Stimulated activated CD8-positive, alpha-beta memory T cell treated with anti-CD3 and anti-CD28 coated beads, Interleukin-7, amount 100 ng/mL, for 1 hour (primary cell): ENCODE measurements at places on chromosomes 5 and 9.
A peak's percentile ranks its signal among the peaks of the same experiment; 100 is the strongest.

DNA sequence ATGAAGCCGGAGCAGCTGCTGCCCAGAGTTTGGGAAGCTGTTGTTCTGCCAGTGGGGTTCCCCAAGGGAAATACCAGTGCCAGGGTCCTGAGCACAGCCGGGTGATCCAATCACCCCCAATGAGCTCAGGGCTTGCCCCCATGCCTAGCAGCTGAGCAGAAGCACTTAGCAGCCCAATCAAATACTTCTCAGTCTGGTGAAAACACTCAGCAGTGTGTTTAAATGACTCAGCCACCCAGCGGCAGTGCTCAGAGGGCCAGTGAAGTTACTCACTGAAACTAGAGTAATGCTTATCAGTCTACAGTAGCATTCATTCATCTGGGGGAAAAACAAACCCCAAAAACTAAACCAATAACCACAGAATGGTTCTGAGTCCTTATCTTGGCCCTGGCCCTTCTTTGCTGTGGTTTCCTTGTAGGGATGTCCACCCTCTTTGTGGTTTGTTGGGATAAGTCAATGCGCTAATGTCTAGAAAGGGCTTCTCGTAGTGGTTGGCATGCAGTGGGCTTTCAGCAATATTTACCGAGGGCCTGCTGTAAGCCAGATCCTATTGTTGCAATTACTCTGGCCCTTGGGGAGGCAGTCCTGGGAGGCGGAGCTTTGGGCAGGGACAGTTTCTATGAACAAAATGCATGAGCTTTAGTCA is 43.1 kb downstream of the LHX2 start:
- DNase-seq = no peak

DNA sequence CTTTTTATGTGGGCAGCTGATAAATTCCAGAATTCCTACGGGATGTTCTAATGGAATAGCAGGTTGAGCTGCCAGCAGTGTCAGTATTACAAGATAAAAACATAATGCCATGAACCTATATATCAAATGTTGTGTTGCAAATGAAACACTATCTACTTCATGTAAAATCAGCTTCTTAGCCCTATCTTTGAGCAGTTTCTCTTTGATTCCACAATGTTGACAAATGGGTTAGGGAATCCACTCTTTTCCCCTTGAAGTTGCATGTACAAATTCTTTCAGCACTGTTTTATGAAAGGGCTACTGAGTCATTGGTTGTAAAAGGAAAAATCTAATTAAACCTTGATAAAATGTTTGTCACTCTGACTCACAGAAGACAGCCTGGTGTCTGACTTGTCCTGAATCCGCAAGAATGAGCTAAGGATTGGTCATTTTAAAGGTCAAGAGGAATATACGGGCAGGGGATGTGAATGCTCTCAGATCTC is 950.6 kb upstream of the NUDT12 start:
- no peak for DNase-seq

DNA sequence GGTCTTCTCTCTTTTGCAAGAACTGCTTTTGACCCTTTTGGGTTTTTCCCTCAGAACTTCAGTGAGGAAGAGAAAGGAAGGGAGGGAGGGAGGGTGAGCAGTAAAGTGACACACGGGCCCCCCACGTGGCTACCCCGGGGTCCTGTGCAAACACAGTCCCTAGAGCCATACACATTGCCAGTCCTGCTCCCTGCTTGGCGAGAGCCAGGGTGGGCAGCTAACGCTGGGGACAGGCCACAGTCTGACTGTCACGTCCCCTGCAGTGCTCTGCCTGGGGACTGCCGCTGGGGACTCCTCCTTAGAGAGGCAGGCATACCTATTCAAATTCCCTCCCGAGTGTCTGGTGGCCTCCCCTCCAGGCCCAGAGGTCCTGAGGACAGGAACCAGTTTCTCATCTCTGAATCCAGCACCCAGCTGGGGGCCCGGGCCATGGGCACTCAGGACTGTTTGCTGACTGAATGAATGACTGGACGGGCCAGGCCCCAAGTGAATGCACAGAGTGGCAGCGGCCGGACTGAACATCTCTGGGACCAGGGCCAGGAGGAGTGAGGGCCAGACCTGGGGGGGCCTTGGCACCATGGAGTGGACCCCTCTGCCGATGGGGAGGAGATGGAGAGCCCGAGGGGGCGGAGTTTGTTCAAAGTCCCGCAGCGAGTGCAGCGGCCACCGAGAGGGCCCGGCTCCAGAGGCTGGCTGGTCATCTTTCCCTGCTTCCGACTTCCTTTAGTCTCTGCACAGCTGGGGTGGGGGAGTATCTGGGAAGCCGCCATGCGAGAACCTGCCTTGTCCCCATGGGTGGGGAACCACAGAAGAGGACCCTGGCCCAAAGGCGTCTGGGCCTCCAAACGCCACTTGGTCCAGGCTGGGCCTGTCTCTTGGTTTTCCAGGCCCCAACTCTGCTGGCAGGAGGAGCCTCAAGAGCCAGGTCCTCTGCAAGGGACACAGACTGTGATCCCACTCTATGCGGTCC is 5.8 kb downstream of the CCDC187 start:
- no peak for DNase-seq

- no peak for DNase-seq
Measured at GRCh38 chr9:77021291-77021894, 1.9 kb downstream of the FOXB2 start.

- no peak for DNase-seq
Measured at GRCh38 chr5:86565197-86565789, 52.4 kb upstream of the COX7C start.

DNA sequence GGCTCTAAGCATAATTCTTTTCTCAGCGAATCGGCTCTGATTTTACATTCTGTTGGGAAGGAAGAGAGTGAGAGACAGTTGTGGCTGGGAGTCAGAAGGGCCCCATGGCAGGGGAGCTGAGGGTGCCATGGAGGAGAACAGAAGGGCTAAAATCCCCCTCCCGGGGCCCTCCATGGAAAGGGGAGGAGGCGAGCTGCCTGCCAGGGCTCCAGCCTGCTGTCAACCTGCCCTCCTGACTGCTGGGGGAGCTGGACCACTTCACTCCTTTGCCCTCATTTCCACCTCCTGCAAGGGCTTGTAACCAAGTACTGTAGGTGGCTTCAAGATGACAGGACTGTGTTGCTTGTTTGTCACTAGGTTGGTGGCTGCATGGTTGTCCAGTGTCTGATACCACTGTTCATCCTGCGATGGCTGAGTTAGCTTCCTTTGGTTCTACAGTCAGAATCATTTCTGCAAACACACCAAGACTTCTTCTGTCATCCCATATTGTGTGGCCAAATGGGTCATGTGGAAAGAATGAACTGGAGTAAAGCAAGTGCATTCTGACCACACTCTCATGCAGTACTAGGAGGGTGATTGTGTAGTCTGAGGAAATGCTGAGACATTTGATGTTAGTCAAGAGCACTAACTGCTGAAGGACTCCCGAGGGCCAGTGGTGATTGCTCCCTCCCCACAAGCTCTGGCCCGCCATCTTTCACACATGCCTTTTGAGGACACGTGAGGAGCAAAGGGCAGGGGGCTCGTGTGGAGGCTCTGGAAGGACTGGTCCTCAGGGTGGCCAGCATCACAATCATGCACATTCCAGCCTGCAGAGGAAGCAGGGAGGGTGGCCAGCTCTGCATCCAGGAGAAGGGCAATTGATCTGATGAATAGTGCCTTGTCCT is 307.2 kb downstream of the GADD45G start:
- no peak for DNase-seq

GRCh38 chr9:134597041-134597913 is 44.3 kb upstream of the COL5A1 start:
- no peak for DNase-seq

DNA sequence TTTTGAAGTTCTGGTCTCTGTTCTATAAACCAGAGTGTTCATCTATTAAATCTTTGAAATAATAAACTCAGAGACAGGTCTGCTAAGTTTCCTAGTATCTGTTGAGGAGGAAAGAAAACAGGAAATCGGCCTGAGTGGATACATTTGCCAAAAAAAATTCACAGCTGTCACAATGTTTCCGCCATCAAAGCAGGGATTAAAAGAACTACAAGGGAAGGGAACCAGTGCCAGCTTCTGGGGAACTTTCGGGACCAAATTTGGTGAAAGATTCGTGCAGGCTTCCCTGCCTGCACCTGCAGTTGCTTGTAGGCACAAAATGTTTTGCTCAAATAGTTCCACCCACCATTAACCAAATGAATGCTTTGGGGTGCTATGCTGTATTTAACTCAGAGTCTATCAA is 267.5 kb downstream of the MSX2 start:
- no peak for DNase-seq

- no peak for DNase-seq
Measured at GRCh38 chr9:136671254-136671614, 8.5 kb downstream of the EGFL7 start.

- DNase-seq = no peak
Measured at GRCh38 chr9:136151214-136151804, 32.6 kb upstream of the TMEM250 start.

- DNase-seq = no peak
Measured at GRCh38 chr5:76082772-76083554, at the start of gene SV2C. Gene SV2C, plus strand, starts transcription at chr5:76083383. Its CDS starts 48,368 bp downstream, at chr5:76131751.

GRCh38 chr5:54944364-54944763 is 41.0 kb downstream of the ESM1 start:
- DNase-seq = peak; percentile 7

DNA sequence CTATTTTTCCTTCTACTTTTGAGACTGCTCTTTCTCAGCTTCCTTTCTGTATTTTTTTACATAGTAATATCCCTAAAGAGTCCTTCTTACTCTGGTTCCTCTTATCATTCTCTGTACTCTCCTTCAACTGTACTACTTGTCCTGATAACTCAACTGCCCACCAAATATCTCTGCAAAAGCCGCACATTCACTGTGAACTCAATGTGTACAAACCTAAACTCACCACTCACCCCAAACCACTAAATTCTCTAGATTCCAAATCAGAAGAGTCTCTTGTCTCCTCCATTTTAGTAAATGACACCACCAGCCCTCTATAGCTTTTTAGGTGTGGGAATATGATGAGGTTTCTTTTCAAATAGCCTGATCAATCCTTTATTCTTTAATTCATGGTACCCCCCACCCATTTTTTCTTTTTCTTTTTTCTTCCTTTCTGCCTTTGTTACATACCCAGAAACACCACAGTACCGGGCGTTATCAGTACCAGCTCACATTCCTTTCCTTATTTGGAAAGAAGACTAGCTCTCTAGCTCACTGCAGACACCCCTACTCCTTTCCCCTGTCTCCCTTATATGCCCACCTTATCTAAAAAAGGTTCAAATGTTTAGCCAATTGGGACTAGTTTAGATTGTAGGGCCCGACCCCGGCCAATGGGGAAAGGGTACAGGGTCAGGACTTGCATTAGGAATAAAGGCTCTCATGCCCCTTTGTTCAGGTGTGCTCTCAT is 63.1 kb upstream of the RANBP6 start:
- no peak for DNase-seq

DNA sequence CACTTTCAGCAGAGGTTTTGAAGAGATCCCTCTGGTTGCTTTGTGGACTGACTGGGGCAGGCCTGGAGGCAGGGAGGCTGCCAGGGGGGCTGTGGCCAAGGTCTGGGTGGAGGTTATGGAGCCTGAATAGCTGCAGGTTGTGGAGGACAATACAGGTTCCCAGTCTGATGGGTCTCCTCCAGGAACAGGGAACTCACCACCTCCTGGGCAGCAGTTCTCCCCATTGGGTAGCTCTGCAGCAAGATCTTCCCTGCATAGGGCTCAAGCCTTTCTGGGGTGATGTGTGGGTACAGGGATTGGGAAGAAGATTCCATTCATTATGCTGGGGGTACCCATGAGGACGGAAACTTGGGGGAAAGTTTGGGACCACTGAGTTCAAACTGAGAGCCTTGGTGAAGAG is 6.8 kb downstream of the AQP3 start:
- DNase-seq = no peak

DNA sequence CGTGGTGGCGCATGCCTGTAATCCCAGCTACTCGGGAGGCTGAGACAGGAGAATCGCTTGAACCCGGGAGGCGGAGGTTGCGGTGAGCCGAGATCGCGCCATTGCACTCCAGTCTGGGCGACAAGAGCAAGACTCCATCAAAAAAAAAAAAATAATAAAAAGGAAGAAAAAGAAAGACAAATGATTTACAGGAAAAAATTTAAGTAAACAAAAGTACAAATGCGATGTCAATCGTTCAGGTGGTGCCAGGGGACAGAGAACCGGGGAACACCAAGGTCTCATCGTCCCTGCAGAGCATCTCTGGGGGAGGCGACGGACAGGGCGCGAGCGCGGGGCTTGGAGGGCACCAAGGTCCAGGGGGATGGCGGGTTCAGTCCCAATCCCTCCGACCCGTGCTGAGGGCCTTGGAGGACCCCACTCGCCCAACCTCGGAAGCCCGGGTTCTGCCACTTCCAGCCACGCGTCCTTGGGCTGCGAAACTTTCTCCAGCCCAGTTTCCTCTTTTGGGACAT is 607 bp upstream of the HNRNPAB start:
- no peak for DNase-seq

DNA sequence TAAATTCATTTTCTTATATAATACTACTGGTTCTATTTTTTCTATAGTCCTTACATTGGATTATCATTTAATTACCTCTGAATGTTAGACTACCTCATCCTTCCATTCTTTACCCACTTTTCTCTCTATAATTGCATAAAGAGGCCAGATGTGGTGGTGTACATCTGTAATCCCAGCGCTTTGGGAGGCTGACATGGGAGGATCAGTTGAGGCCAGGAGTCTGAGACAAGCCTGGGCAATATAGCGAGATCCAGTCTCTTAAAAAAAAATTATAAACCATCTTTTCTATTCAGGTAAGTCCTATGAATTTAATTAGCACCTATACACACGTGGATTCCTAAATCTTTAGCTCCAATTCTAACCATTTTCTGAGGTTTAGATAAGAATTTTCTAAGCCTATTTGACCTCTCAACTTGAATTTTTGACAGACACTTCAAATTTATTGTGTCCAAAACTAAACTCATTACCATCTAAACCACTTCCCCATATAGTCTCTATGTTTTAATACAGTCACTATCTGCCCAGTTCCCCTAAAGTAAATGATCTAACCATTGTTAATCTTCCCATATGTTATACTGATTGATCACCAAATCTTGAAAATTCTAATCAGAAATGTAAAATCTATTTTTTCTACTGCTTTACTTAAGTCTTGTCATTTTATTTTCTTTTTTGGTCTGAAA is 33.0 kb upstream of the CHD1 start:
- no peak for DNase-seq

- no peak for DNase-seq
Measured at GRCh38 chr9:21965401-21965951, 28.7 kb downstream of the CDKN2A start.

DNA sequence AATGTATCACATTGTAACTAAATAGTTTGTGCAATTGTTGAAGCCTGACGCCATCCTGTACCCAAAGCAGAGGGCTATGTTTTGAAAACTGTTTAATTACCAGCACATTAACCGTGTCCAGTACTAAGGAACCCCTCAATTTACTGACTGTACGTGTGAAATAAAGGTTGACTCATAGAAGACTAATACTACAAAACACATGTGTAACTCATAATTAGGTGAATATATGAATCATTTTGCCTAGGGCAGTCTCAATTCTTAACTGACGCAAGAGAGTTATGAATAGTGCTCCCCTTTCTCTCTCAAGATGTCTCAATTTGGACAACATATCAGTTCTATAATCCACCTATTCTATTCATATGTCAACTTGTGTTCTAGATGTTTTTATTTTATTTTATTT is 558.4 kb downstream of the PRDM9 start:
- DNase-seq = no peak
